ENCODE measurements at places on chromosomes 16 and 17.

DNA sequence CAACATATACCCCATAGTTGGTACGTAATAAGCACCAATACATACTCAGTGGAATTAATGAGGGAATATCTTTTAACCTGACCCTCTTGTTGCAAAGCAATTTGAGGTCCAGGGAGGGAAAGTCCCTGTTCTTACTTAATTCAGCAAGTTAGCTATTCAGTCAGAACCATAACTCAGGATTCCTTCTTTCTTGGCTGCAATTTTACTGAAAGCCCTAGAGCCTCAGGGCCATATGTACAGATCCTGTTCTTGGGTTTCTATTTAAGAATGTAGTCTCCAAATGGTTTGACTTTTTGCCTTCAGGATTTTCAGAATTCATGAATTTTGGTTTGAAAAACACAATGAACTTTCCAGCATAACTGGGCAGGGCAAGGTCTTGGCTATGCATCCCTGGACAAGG is 436.5 kb downstream of the HS3ST4 start:
- no peak for DNase-seq

- no peak for DNase-seq
These were observed 631 bp downstream of the CDH3 start for GRCh38 chr16:68645494-68646388.

DNA sequence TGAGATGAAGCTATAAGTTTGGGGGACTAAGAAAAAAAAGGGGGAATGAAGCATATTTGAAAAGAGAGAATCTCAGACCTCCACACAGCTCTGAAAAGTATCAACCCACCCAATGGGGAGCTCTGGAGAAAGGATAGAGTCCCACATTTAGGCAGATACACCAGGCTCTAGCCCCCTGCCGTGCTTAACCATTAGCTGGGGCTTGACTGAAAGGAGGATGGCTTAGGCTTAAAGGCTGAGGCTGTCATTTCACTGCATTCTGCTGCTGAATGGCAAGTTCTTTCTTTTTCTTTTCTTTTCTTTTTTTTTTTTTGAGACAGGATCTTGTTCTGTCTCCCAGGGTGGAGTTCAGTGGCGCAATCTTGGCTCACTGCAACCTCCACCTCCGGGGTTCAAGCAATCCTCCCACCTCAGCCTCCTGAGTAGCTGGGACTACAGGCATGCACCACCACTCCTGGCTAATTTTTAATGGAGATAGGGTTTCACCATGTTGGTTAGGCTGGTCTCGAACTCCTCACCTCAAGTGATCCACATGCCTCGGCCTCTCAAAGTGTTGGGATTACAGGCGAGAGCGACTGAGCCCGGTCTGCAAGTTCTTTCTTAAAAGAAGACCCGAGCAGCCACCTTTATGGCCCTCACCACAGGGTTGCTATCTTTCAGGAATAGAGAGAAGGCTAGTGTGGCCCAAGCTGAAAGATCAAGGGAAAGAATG is 9.0 kb upstream of the MMP2 start:
- DNase-seq: no peak

- no peak for DNase-seq
These were observed 2.9 kb upstream of the CCDC102A start for GRCh38 chr16:57539072-57539796.

Measured in activated gamma-delta T cell treated with Interleukin-2 at 50 U/mL for 16 hours (primary cell).